ENCODE measurements at places on chromosomes 16 and 17.

GRCh38 chr16:66695935-66696668, 441 bp downstream of the CMTM4 start:
- DNase-seq: no peak

GRCh38 chr17:49555495-49556222, 20.0 kb upstream of the NXPH3 start:
- DNase-seq: no peak

GRCh38 chr16:30567160-30567990, 4.1 kb downstream of the ZNF688 start:
- no peak for DNase-seq

DNA sequence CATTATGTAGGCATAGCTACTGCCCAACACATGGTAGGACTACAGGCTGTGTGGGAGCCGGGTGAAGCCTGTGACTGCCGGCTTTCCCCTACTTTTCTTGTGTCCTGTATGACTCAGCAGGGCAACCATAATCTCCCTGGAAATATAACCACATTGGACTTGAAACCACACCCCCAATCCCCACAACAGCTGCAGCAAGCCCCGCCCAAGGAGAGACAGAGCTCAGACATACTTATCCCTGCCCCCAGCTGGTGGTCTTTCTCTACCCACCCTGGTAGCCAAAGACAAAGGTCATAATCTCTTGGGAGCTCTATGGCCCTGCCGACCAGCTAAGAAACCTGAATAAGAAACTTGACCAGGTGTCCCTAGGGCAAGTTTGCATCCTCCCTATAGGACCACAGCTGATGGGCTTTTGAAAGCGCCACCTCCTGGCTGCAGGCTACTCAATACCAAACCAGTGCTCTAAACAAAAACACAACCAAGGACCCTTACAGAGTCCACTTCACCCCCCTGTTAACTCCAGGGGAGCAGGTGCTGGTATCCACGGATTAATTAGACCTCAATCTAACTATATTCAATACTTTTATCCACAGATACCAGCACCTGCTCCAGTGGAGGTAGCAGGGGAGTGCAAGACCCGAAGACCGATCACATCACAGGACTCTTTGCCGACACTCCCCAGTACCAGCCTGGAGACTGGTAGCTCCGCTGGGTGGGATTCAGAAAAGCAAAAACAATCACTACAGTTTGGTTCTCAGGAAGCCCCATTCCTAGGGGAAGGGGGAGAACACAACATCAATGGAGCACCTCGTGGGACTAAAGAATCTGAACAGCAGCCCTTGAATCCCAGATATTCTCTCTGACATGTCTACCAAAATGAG, 91.2 kb downstream of the IRX5 start:
- DNase-seq: no peak

GRCh38 chr16:70778901-70779309, 22.1 kb downstream of the VAC14 start:
- no peak for DNase-seq

- DNase-seq: no peak
Measured at GRCh38 chr17:81114351-81115093, 50.8 kb upstream of the PVALEF start.

- no peak for DNase-seq
Measured at GRCh38 chr17:76598004-76598439, 12.4 kb upstream of the ST6GALNAC2 start.

GRCh38 chr16:3202903-3203539, 15.0 kb downstream of the OR1F1 start:
- DNase-seq: no peak

DNA sequence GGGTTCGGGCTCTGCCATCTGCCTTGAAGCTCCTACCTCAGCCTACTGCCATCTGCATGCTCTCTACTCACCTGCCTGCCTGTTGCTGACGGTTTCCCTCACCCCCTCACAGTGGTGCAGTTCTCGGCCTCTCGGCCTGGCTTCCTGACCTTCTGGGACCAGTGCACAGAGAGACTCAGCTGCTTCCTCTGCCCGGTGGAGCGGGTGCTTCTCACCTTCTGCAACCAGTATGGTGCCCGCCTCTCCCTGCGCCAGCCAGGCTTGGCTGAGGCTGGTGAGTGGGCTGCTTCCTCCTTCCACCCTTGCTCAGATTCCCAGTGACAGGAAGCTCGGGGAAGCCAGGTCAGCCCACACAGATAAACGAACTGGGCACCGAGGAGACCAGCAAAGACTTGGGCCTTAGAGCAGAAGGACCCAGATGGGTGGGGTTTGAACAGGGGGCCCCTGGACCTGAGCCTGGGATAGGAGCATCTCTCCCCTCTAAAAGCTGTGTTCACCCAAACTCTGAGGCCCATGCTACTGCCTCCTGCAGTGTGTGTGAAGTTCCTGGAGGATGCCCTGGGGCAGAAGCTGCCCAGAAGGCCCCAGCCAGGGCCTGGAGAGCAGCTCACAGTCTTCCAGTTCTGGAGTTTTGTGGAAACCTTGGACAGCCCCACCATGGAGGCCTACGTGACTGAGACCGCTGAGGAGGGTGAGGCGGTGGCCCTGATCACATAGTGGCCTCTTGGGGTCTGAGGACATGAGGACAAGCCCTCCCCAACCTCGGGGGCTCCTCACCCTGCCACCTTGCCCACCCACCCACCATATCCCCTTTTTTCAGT, 16.4 kb downstream of the RIPOR1 start:
- no peak for DNase-seq

GRCh38 chr16:66741950-66742808, 9.2 kb downstream of the DYNC1LI2 start:
- DNase-seq: no peak

- no peak for DNase-seq
Measured at GRCh38 chr17:68684949-68685357, 83.8 kb upstream of the FAM20A start.

DNA sequence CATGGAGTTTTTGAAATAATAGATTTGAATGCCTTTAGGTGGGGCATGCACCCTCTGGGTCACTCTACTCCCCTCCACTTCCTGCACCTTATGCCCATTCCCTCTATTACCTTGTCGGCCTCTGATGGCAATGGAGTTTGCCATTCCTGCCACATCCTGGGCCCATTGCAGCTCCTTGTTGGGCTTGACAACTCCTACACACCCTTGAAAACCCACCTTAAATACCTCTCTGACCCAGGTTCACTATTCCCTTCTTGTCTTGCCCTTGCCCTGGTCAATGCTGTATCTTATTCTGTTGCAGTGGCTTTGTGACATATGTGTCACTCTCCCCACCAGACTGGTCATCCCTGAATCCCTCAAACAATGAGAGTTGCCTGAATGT, 2.4 kb downstream of the CCR7 start:
- DNase-seq: no peak

- no peak for DNase-seq
Measured at GRCh38 chr17:10337136-10337535, 35.7 kb downstream of the MYH13 start.

- DNase-seq: no peak
Measured at GRCh38 chr17:35892091-35893035, 12.2 kb upstream of the CCL5 start.

- DNase-seq: no peak
Measured at GRCh38 chr17:75614006-75614405, 19.2 kb upstream of the SMIM5 start.

- no peak for DNase-seq
Measured at GRCh38 chr17:56468840-56469239, 124.7 kb upstream of the NOG start.

DNA sequence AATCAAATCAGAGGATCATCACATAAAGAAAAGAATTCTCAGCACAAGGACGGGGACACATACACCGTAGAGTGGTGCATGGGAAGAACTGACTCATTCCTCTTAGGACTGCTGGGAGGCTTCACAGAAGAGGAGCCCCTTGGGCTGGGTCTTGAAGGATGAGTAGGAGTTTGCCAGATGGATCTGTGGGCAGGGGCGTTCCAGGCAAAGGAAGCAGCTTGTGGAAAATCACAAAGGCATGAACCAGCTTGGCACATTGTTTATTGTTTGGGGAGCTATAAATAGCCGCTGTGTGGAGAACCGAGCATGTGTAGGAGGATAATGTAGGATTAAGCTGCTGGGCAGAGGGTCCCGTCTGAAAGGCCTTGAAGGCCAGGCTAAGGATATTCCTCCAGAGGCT, 5.1 kb upstream of the SLC16A11 start:
- no peak for DNase-seq

GRCh38 chr17:44959821-44960531, 8.1 kb downstream of the C1QL1 start:
- DNase-seq: no peak

- DNase-seq: no peak
Measured at GRCh38 chr17:31561469-31562375, 170.2 kb downstream of the RAB11FIP4 start.

DNA sequence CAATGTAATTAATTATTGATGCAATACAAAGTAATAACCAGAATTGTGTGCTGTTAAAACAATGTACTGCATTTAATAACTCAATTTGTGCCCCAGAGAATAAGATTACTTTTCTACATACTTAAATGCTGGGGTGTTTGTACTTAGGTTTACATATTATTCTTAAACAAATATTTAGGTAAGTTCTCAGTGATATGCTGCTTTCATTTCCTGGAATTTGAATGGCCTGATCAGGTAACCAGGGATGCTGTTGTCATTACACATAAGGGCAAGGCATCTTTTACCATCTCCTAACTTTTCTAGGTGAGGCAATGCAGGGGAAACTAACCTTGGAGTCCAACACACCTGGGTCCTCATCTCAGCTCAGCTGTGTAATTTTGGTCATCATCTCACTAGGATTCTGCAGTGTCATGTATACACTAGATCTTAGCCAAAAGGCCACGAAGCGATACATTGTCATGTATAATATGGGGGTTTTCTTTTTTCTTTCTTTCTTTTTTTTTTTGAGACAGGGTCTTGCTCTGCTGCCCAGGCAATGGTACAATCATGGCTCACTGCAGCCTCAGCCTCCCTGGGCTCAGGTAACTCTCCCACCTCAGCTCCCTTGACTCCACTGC, 45.2 kb downstream of the MYO1D start:
- DNase-seq: no peak

GRCh38 chr17:55825213-55825612, 74.4 kb downstream of the PCTP start:
- no peak for DNase-seq

- DNase-seq: no peak
Measured at GRCh38 chr16:86145669-86146068, 246.7 kb downstream of the IRF8 start.

- no peak for DNase-seq
Measured at GRCh38 chr16:78584991-78585390, 485.5 kb downstream of the WWOX start.

- DNase-seq: no peak
Measured at GRCh38 chr16:11299865-11300559, 18.9 kb upstream of the PRM1 start.

DNA sequence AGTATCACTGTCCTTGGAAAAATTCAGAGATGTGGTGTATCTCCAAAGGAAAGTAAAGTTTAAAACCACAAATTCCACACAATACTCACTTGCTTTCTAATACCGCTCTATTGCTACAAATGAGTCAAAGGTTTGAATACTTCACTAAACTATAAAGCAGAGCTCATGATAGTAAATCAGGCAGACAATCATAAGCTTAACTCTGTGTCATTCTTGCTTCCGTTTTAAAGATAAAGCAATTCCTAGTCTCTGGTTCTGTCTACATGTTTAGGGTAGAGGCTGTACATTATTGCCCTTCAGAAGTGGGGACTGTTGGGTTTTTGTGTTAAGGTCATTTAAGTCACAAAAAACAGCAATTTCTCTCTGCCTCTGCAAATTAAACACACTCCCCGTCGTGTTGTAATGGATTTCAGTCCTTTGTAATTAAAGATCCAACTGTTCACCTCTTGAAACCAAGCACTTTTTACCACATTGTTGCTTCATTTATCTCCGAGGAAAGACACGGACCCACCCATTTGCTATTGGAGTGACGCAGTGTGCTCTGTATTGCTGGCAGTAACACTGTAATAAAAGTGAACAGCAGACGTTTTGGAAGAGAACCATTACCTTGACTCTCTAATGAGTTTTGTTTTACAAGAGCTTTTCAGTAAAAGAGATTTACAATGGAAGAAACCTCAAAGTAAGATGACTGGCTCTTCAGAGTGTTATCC, 83.1 kb upstream of the CNTNAP4 start:
- no peak for DNase-seq

DNA sequence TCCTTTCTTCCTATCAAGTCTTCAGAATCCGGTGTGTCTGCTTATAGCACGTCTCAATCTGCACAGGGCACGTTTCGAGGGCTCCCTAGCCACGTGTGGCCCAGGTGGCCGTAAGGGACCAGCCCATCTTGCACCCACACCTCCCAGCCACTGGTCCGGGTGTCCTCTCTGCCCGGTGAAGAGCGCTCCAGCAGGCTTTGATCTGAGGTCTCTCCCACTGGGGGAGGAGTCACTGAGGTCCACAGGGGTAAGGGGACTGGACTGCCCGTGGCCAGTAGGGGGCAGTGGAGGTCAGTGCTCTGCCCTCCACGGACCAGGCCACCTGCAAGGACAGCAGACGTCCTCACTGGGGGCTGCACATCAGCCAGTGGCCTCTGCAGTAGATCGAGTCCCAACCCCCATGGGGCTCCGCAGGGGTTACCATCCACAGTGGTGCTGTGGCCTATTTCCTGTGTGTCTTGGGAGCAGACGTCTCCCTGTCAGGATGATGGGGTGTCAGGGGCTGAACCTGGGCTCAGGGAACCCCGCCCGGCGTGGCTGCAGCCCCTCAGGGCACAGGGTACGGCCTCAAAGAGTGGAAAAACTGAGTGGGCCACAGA, 204.1 kb upstream of the CIBAR2 start:
- no peak for DNase-seq

GRCh38 chr17:77444628-77444983, 303.8 kb downstream of the SEC14L1 start:
- DNase-seq: no peak

GRCh38 chr17:44992242-44992939, 24.3 kb upstream of the C1QL1 start:
- no peak for DNase-seq

DNA sequence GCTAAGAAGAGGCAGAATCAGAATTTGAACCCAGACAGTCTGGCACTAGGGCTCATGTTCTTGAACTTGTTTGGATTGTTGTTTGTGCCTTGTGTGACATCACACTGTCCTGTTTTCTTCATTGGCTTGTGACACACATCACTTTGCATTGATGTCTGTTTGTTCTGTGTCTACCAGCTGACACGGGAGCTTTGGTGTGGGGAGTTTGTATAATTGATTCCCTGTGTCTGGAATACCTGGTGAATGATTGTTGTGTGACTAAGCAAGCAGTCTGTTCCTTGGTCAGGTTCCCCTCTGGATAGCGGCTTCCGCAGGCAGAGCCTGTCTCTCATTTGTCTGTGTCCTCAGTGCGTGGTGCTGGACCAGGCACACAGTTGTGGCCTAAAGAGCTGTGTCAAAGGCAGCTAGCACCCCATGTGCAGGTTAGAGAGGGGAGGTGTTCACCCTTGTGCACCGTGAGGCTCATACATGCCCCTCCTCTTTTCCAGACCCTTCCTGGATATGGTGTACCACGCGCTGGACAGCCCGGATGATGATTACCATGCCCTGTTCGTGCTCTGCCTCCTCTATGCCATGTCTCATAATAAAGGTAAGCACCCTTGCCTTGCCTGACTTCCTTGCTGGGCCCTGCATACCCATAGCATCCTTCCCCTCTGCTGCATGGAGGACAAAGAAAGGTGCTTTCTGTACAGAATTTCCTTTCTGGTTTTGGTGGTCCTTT, 80.1 kb downstream of the CLEC16A start:
- DNase-seq: no peak

Data from stimulated activated CD8-positive, alpha-beta memory T cell treated with anti-CD3 and anti-CD28 coated beads, Interleukin-15, amount 100 ng/mL, for 24 hours (primary cell).